ENCODE measurements at places on chromosomes 11 and 22.

DNA sequence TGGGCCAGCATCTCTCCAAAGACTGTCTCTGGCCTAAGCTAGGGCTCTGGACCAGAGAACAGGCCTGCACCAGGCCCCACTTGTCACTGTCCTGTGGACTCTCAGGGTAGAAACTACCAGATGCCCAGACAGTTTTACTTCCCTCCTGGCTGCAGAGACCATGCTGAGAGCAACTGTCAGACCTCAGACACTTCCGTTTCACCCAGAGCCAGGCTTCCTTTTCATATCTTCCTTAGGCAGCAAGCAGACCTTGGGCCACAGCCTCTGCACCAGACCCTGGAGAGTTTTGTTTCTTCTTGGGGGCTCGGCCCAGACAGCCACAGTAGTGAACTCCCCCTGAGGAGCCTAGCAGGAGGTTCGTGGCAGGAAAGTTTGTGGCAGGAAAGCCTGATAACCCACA, 12.1 kb upstream of the FCHSD2 start:
- H3K4me3 ChIP-seq, result no peak overlapping the region
- H3K36me3 ChIP-seq, result no peaks in the 10 kb centered on the region
- no peak for DNase-seq
- no peaks in the 10 kb centered on the region for H3K27me3 ChIP-seq
- peaks cover 88% of the 10 kb centered on the region for H3K4me1 ChIP-seq
- H3K27ac ChIP-seq, result peak overlapping the region; percentile 76

- no peaks in the 10 kb centered on the region for H3K27me3 ChIP-seq
- H3K36me3 ChIP-seq, result no peaks in the 10 kb centered on the region
- H3K4me3 ChIP-seq, result no peak overlapping the region
- no peaks in the 10 kb centered on the region for H3K4me1 ChIP-seq
- no peak overlapping the region for H3K27ac ChIP-seq
Measured at GRCh38 chr11:29183301-29183700, 833.5 kb downstream of the KCNA4 start.

- DNase-seq, result no peak
- no peak overlapping the region for H3K4me3 ChIP-seq
- no peaks in the 10 kb centered on the region for H3K36me3 ChIP-seq
- peaks cover 26% of the 10 kb centered on the region for H3K27me3 ChIP-seq
Measured at GRCh38 chr22:27627444-27627833, 174.1 kb downstream of the MN1 start.

DNA sequence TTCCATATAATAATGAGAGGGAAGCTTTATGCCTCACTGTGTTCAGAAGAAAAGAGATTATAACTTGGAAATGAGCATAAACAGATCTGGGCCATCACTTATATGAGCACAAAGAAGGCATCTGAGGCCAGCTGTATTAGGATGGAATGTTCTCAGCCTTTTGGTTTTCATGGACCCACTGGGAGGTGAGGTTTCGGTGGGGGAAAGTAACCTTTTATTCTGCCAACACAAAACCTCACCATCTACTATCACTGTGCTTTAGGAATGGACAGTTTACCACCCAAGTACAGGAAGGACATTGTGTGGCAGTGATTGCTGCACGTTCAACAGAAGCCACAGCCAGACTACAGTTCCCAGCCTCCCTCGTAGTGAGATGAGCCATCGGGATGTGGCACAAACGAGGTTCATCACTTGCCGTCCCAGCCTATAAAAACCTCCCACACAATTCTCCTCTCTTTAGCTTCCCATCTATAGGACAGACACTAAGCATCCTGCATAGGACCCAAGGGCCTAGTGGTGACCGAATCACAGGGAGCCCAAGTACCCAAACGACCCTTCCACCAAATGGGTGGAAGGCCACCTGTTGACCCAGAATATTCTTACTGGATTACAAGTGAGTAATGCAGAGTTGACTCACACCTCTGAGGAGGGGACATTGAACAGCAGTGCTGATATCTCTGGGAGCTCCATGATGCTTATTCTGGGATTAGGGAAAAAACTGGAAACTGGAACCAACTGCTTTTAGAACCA, 121.5 kb upstream of the RAG2 start:
- H3K4me1 ChIP-seq, result no peaks in the 10 kb centered on the region
- H3K36me3 ChIP-seq, result no peaks in the 10 kb centered on the region
- no peak for DNase-seq

- peaks cover 51% of the 10 kb centered on the region for H3K4me1 ChIP-seq
- DNase-seq, result no peak
- peaks cover 46% of the 10 kb centered on the region for H3K36me3 ChIP-seq
- peak overlapping the region; percentile 56 for H3K27ac ChIP-seq
- no peak overlapping the region for H3K4me3 ChIP-seq
Measured at GRCh38 chr11:134235399-134235798, 10.9 kb downstream of the VPS26B start.

GRCh38 chr11:33324302-33324985, 67.3 kb downstream of the HIPK3 start:
- peak overlapping the region; percentile 44 for H3K27ac ChIP-seq
- no peak overlapping the region for H3K4me3 ChIP-seq
- peaks cover 100% of the 10 kb centered on the region for H3K4me1 ChIP-seq
- H3K36me3 ChIP-seq, result no peaks in the 10 kb centered on the region

DNA sequence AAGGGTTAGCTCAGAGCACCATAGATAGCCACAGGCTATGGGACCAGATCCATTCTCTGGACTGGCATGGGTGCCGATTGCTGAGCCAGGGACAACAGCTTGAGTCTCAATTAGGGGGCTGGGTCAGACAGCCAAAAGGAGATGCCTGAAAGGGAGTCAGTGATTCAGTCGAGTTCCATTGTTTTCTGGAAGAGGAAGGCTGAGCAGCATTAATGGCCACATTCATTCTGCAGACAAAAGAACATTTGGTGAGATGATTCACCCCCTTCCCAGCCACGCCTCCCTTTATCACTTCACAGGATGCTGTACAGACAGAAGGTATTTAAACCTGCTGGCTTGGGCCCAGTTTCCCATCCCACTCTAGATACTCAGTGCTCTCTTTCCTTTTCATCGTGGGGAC, 131.9 kb downstream of the ADAMTS15 start:
- peaks cover 33% of the 10 kb centered on the region for H3K4me1 ChIP-seq
- peak; percentile 53 for DNase-seq
- no peak overlapping the region for H3K4me3 ChIP-seq
- H3K36me3 ChIP-seq, result no peaks in the 10 kb centered on the region
- no peaks in the 10 kb centered on the region for H3K27me3 ChIP-seq

GRCh38 chr22:29831186-29831921, 6.7 kb downstream of the ASCC2 start:
- H3K36me3 ChIP-seq, result peaks cover 42% of the 10 kb centered on the region
- no peak for DNase-seq
- peak overlapping the region; percentile 83 for H3K27ac ChIP-seq
- H3K4me3 ChIP-seq, result no peak overlapping the region
- H3K4me1 ChIP-seq, result peaks cover 66% of the 10 kb centered on the region

- H3K36me3 ChIP-seq, result no peaks in the 10 kb centered on the region
- H3K27me3 ChIP-seq, result no peaks in the 10 kb centered on the region
- DNase-seq, result no peak
- no peak overlapping the region for H3K4me3 ChIP-seq
- H3K4me1 ChIP-seq, result peaks cover 13% of the 10 kb centered on the region
- no peak overlapping the region for H3K27ac ChIP-seq
Measured at GRCh38 chr11:4699697-4700435, 2.2 kb upstream of the OR51E2 start.

- no peak overlapping the region for H3K4me3 ChIP-seq
- no peak for DNase-seq
- H3K4me1 ChIP-seq, result no peaks in the 10 kb centered on the region
- no peaks in the 10 kb centered on the region for H3K36me3 ChIP-seq
- peaks cover 25% of the 10 kb centered on the region for H3K27me3 ChIP-seq
Measured at GRCh38 chr11:107953446-107953845, 25.2 kb downstream of the RAB39A start.

DNA sequence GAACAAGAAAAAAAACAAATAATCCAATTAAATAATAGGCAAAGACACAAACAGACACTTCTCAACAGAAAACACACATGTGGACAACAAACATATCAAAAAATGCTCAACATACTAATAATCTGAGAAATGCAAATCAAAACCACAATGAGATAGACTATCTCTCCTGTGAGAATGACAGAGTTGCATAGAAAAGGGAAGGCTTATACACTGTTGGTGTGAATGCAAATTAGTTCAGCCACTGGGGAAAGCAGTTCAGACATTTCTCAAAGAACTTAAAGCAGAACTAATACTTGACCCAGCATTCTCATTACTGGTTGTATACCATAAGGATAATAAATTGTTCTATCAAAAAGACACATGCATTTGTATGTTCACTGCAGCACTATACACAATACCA, 637.8 kb upstream of the LUZP2 start:
- no peaks in the 10 kb centered on the region for H3K4me1 ChIP-seq
- no peak overlapping the region for H3K27ac ChIP-seq
- no peaks in the 10 kb centered on the region for H3K36me3 ChIP-seq
- DNase-seq, result no peak

- peak overlapping the region; percentile 36 for H3K27ac ChIP-seq
- H3K27me3 ChIP-seq, result no peaks in the 10 kb centered on the region
- DNase-seq, result no peak
- H3K36me3 ChIP-seq, result no peaks in the 10 kb centered on the region
- H3K4me1 ChIP-seq, result peaks cover 76% of the 10 kb centered on the region
- no peak overlapping the region for H3K4me3 ChIP-seq
Measured at GRCh38 chr22:29621761-29622526, 18.5 kb downstream of the NF2 start.

- no peaks in the 10 kb centered on the region for H3K27me3 ChIP-seq
- H3K27ac ChIP-seq, result peak overlapping the region; percentile 76
- peaks cover 21% of the 10 kb centered on the region for H3K36me3 ChIP-seq
- peak; percentile 52 for DNase-seq
- no peak overlapping the region for H3K4me3 ChIP-seq
- peaks cover 12% of the 10 kb centered on the region for H3K4me1 ChIP-seq
Measured at GRCh38 chr22:41596776-41597634, 7.4 kb upstream of the PMM1 start.

DNA sequence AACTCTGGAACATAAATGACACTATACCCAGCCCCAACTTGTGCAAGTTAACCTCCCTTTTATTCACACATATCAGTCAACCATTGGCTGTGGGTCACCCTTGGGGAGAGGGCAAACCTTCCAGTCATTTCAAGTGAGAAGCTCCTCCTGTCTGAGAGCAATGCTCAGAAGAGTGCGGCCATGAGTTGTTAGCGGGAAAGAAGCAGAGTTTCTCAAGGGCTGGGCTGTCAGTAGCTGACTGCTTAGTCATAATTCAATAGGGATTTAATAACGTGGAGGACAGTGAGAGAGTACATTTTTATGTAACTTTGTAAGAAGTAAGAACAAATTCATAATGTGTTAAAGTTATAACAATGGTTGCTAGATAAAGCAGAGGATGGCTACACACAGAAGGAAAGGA, 5.1 kb downstream of the PATE2 start:
- H3K27me3 ChIP-seq, result no peaks in the 10 kb centered on the region
- DNase-seq, result no peak
- peaks cover 4% of the 10 kb centered on the region for H3K4me1 ChIP-seq
- no peaks in the 10 kb centered on the region for H3K36me3 ChIP-seq
- H3K4me3 ChIP-seq, result no peak overlapping the region
- H3K27ac ChIP-seq, result no peak overlapping the region

All from left ventricle myocardium inferior (tissue), 1 donor.